HCT116 (cell line): ENCODE measurements at places on chromosomes 11 and 22. TPM values are rescaled to one million over a fixed set of nuclear protein-coding genes. Genes with fewer than 3 reads are reported as not detected.

Gene MRPL23
- 109 TPM for total RNA-seq

Gene RFPL3
- total RNA-seq, result not detected

Gene MOV10L1
- not detected for total RNA-seq

Gene CDCA5
- 72.1 TPM for total RNA-seq

- DNase-seq, result no peak
These were observed 101.7 kb downstream of the SNX19 start for GRCh38 chr11:130814440-130815096.
